ENCODE measurements at places on chromosomes 16 and 17. TPM values are rescaled to one million over a fixed set of nuclear protein-coding genes. Genes with fewer than 3 reads are reported as not detected.
A peak's percentile ranks its signal among the peaks of the same experiment; 100 is the strongest.

The SLC2A4 gene
- 2.2 TPM for total RNA-seq

The CDH16 gene
- total RNA-seq = not detected

The SPECC1 gene
- 65.7 TPM for total RNA-seq

The CASKIN2 gene
- 47.8 TPM for total RNA-seq

The CYGB gene
- total RNA-seq = 0.51 TPM

The PPP1R1B gene
- total RNA-seq = not detected

DNA sequence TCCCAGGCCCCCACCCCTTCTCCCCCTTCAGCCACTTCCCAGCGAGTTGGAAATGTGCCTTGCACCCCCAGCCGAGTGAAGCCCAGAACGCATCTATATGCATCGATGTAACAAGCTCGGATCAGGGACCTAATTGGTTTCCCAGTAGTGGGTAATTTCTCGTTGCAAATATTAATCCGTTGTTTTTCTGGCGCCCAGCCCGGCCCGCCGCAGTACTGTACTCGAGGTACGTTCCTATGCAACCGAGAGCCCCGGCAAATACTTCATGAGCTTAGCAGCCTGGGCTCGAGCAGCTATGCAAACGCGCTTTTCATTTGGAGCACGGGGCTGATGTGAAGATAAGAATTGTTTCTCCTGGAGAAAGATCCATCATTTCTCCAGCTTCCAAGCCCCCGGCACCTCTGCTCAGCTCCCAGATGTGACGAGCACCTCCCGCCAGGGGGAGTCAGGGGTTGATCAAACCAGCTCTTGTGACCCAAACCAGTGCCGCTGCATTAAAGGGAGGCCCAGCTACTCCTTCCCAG lies 229.8 kb downstream of the KATNIP start:
- DNase-seq = peak; percentile 75
- no peaks in the 10 kb centered on the region for H3K36me3 ChIP-seq
- no peak overlapping the region for H3K27ac ChIP-seq
- H3K4me3 ChIP-seq = no peak overlapping the region
- peaks cover 2% of the 10 kb centered on the region for H3K27me3 ChIP-seq

GRCh38 chr17:41387670-41388069 lies 5.6 kb upstream of the KRT34 start:
- no peaks in the 10 kb centered on the region for H3K4me1 ChIP-seq
- no peak overlapping the region for H3K27ac ChIP-seq
- peaks cover 2% of the 10 kb centered on the region for H3K27me3 ChIP-seq
- no peaks in the 10 kb centered on the region for H3K36me3 ChIP-seq
- no peak for DNase-seq

GRCh38 chr17:78787444-78787843 lies 5.4 kb upstream of the CYTH1 start:
- H3K36me3 ChIP-seq = peaks cover 11% of the 10 kb centered on the region
- H3K4me3 ChIP-seq = no peak overlapping the region
- H3K4me1 ChIP-seq = peaks cover 2% of the 10 kb centered on the region
- peaks cover 8% of the 10 kb centered on the region for H3K27me3 ChIP-seq

DNA sequence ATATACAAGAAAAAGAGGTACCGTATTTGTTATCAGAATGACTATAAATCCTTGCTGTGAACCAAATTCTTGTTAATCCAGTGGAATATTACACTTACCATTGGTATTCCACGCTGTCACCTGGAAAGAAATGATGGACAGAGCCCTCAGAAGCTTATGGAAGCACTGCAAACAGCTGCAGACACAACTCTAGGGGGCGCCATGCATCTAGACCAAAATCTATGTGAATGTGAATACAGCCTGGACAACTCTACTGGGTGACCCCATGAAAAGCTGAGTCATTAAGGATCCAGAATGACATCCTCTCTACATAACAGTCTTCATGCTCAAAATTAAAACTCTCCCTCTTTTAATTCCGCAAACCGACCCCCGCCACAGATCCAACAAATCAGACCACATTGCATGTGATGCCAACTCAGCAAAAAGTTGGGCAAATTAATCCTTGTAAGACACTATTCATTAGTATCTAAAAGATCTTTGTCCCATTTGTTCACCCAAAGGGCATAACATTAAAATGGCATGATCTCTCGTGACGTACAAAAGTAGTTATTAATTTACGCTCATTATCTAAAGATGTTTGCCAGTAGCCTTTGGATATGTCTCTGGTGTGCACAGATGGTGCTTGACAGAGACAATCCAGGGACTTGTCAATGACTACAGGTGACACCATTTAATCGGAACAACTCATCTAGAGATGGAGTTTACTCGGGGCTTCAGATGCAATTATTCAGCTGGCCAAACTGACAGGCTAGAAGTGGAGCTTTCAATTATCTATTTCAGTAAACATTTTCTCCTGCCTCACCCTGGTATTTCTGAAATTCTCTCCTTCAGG lies 552.7 kb upstream of the PSMD7 start:
- H3K4me1 ChIP-seq = no peaks in the 10 kb centered on the region
- DNase-seq = peak; percentile 29
- H3K27me3 ChIP-seq = no peaks in the 10 kb centered on the region
- no peaks in the 10 kb centered on the region for H3K36me3 ChIP-seq

DNA sequence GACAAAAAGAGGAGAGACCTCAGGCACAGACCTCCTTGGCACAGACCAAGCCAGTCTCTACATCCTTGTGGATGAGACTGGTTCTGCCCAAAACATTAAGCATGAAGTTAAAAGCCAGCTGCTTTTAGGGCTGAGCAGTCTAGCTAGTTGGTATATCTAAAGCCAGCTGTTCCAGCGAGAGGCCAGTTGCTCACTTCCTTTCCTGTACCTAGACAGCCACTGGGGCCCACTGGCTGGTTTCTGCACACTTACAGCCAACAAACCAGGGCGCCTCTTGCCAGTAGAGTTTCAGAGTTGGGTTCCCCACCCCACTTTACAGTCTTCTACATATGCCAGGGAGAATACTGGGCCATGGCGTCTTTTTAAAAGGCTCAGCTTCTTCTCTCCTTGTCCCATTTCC lies 242.4 kb downstream of the ZFHX3 start:
- no peak overlapping the region for H3K4me3 ChIP-seq
- peaks cover 2% of the 10 kb centered on the region for H3K4me1 ChIP-seq
- no peak for DNase-seq
- peaks cover 3% of the 10 kb centered on the region for H3K27me3 ChIP-seq
- peaks cover 8% of the 10 kb centered on the region for H3K36me3 ChIP-seq

DNA sequence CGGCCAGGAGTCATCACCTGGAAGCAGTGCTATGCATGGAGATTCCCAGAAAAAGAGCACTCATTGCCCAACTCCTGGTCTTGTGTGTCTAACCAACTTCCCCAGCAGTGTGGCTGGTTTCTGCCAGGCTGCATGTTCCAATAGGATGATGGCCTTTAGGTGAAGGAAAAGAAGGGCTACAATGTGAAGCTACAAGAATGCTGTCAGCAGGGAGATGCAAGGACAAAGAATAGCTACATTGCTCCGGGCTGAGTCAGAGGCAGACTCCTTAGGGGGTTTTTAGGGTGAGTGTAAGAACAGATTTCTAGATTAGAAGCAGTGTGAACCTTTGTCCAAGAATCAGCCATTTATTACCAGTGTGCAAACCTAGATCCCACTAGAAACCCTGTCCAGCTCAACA lies 63.0 kb upstream of the DNAH9 start:
- H3K4me1 ChIP-seq = no peaks in the 10 kb centered on the region
- no peak for DNase-seq
- peaks cover 2% of the 10 kb centered on the region for H3K27me3 ChIP-seq

- peak overlapping the region; percentile 83 for H3K27ac ChIP-seq
- DNase-seq = no peak
- peaks cover 14% of the 10 kb centered on the region for H3K36me3 ChIP-seq
- H3K27me3 ChIP-seq = peaks cover 14% of the 10 kb centered on the region
- H3K4me3 ChIP-seq = peak overlapping the region; percentile 58
- H3K4me1 ChIP-seq = peaks cover 70% of the 10 kb centered on the region
Observed at GRCh38 chr17:77462553-77463497, 322.1 kb downstream of the SEC14L1 start.

- no peak for DNase-seq
- peaks cover 3% of the 10 kb centered on the region for H3K27me3 ChIP-seq
- H3K36me3 ChIP-seq = peaks cover 10% of the 10 kb centered on the region
- peak overlapping the region; percentile 94 for H3K27ac ChIP-seq
Observed at GRCh38 chr16:81633680-81634379, 145.3 kb upstream of the PLCG2 start.

- peak overlapping the region; percentile 100 for H3K4me3 ChIP-seq
- peaks cover 22% of the 10 kb centered on the region for H3K36me3 ChIP-seq
- DNase-seq = no peak
- H3K4me1 ChIP-seq = peaks cover 47% of the 10 kb centered on the region
- peaks cover 32% of the 10 kb centered on the region for H3K27me3 ChIP-seq
Observed at GRCh38 chr17:42018339-42018738, 1.1 kb upstream of the DNAJC7 start.

GRCh38 chr16:7351610-7352510 lies 19.2 kb downstream of the RBFOX1 start:
- peaks cover 3% of the 10 kb centered on the region for H3K27me3 ChIP-seq
- H3K4me3 ChIP-seq = no peak overlapping the region
- no peak for DNase-seq
- H3K4me1 ChIP-seq = no peaks in the 10 kb centered on the region
- H3K36me3 ChIP-seq = peaks cover 3% of the 10 kb centered on the region

GRCh38 chr17:3911271-3912053 lies 4.8 kb downstream of the P2RX1 start:
- no peak overlapping the region for H3K4me3 ChIP-seq
- no peaks in the 10 kb centered on the region for H3K4me1 ChIP-seq
- DNase-seq = no peak
- H3K27ac ChIP-seq = no peak overlapping the region
- H3K27me3 ChIP-seq = peaks cover 3% of the 10 kb centered on the region

DNA sequence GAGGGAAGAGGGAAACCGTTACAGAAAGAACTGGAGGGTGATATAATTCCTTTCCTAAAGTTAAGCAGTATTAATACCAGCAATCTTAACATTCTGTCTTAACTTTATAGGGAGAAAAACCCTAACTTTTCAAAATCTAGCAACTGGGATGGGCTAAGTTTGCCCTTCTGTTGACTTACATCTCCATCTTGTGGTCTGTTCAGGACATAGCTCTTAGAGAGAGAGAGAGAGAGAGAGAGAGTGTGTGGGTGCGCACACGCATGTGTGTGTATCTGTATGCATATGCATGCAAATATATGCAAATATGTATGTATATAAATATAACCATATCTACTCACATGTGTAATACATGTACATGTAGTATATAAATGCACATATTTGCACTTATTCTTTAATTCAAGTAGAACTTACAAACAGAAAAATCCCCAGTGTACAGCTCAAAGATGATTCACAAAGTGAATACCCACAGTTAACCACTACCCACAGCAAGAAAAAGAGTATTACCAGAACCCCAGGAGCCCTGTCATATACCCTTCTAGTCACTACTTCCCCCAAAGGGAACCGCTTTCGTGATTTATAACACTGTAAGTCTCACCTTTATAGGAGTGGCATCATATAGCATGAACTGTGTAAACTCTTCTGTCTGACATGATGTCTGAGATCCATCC lies 46.5 kb downstream of the STX8 start:
- no peak overlapping the region for H3K4me3 ChIP-seq
- peaks cover 2% of the 10 kb centered on the region for H3K27me3 ChIP-seq
- DNase-seq = no peak
- no peaks in the 10 kb centered on the region for H3K4me1 ChIP-seq
